ENCODE measurements at places on chromosomes 6 and 20.

DNA sequence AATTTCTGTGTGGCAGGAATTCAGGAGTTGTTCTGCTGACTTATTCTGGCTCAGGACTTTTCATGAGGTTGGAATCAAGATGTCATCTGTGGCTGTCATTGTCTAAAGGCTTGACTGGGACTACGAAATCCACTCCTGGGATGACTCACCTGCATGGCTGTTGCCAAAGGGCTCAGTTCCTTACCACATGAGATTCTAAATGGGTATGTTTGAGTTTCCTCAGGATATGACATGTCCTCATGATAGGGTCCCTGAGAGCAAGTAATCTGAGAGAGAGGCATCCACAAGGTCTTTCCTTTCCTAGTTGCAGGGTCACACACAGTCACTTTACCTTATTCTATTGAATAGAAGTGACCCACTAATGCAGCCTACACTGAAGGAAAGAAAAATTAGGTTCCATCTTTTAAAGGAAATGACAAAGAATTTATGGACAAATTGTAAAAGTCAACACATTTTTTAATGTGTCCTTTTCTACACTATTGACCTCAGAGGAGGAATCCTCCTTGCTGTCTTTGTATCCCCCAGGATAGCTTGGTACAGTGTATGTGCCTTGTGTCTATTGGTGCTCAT is 1025.0 kb upstream of the GJE1 start:
- peaks cover 38% of the 10 kb centered on the region for H3K4me1 ChIP-seq

GRCh38 chr6:113995634-113996033 is 24.7 kb upstream of the HDAC2 start:
- H3K27ac ChIP-seq, result peak overlapping the region; percentile 76
- peaks cover 5% of the 10 kb centered on the region for H3K36me3 ChIP-seq
- no peak overlapping the region for H3K4me3 ChIP-seq
- H3K27me3 ChIP-seq, result no peaks in the 10 kb centered on the region
- no peak for DNase-seq
- peaks cover 14% of the 10 kb centered on the region for H3K4me1 ChIP-seq

- H3K27ac ChIP-seq, result no peak within 1 kb of the TSS
- H3K4me3 ChIP-seq, result no peak within 1 kb of the TSS
- no peaks in the 10 kb centered on the region for H3K36me3 ChIP-seq
- no peaks in the 10 kb centered on the region for H3K27me3 ChIP-seq
- peaks cover 10% of the 10 kb centered on the region for H3K4me1 ChIP-seq
Observed at GRCh38 chr6:149484733-149485700, at the start of gene ZC3H12D. Gene ZC3H12D, minus strand, starts transcription at chr6:149485014. Its CDS starts 10,471 bp downstream, at chr6:149474543.

GRCh38 chr6:144075187-144075586 is 20.2 kb downstream of the SF3B5 start:
- H3K27ac ChIP-seq, result no peak overlapping the region
- DNase-seq, result no peak
- H3K4me1 ChIP-seq, result no peaks in the 10 kb centered on the region
- H3K4me3 ChIP-seq, result no peak overlapping the region

DNA sequence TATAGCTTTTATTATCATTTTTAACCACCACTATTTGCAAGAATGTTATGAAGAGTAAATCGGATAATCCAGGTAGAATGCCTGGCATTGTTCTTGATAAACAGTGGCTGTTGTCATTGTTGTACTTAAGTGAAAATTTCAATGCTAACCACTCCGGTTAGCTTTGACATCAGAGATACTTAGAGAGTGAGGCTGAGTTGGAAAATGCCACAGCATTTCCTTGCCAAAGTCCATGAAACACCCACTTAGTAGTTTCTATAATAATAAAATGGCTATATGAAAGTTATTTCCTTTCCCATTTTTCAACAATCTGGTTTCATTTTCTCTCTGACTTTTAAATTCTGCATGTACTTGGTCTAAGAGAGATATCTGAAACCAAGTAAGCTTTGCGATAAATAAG is 132.0 kb downstream of the CDK19 start:
- no peak overlapping the region for H3K4me3 ChIP-seq
- no peak for DNase-seq
- no peaks in the 10 kb centered on the region for H3K4me1 ChIP-seq

- H3K4me3 ChIP-seq, result no peak overlapping the region
- H3K27ac ChIP-seq, result no peak overlapping the region
- no peak for DNase-seq
Observed at GRCh38 chr6:9168669-9169068, 733.3 kb upstream of the SLC35B3 start.

- H3K27ac ChIP-seq, result no peak overlapping the region
- DNase-seq, result no peak
- H3K4me1 ChIP-seq, result peaks cover 45% of the 10 kb centered on the region
- peak overlapping the region; percentile 41 for H3K4me3 ChIP-seq
- peaks cover 9% of the 10 kb centered on the region for H3K27me3 ChIP-seq
- H3K36me3 ChIP-seq, result no peaks in the 10 kb centered on the region
Observed at GRCh38 chr20:45344168-45344860, 3.9 kb downstream of the SDC4 start.
